GM12864 (cell line): ENCODE measurements at places on chromosomes 3 and 15.
A peak's percentile ranks its signal among the peaks of the same experiment; 100 is the strongest.

DNA sequence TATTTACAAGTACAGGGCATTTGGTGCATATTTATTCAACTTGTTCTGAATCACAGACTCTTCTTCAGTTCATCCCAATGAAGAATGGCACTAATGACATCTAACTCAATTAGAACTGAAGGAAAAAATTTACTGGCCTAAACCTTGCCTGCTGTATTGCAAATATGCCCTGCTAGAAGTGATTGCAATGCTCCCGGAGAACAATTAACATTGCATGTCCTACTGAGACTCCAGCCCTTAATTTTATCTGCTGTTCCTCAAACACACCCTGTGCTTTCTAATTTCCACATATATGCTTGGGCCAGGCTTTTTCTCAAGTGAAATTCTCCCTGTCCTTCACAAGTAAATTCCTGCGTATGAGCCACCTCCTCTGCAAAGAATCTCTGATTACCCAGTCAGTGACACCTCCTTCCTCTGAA is 8.3 kb downstream of the ACKR4 start:
- no peak for DNase-seq

GRCh38 chr15:52727815-52728214 is 48.6 kb upstream of the ATOSA start:
- DNase-seq: no peak

DNA sequence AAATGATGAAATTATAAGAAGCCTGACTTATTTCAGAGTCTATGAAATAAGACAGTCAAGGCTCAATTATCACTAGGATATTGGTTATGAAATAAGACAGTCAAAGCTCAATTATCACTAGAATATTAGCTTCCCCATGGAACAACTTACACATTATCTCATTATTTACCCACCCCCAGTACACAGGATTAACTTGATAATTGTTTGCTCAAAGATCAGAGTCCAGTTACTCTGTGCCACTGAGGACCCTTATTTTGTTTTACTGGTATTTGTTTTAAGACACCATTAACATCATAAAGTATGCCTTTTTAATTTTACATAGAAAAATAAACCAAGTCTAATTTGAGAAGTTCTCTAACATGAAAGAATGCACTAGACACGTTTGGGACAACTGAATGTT is 225.4 kb downstream of the SI start:
- no peak for DNase-seq

- DNase-seq: peak; percentile 29
Measured at GRCh38 chr3:123723522-123724168, 138.8 kb upstream of the HACD2 start.

DNA sequence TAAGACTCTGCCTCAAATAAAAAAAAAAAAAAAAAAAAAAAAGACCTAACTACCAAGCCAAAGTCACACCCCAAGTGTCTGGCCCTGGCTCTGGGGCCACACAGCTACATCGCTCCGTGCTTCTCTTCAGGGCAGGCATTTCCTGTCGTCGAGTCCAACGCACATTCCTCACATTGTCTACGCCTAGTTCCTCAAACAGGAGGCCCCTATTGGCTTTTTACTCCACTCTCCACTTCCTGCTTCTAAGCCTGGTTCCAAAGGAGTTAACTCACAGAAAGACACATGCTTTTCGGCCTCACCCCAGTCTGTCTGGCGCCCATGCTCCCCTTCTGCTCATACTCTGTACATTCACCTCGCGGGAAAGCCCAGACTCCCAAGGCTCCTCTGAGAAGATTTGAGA is 28.8 kb downstream of the KNG1 start:
- DNase-seq: peak; percentile 4

- no peak for DNase-seq
Measured at GRCh38 chr3:81443457-81443782, 318.0 kb downstream of the GBE1 start.

DNA sequence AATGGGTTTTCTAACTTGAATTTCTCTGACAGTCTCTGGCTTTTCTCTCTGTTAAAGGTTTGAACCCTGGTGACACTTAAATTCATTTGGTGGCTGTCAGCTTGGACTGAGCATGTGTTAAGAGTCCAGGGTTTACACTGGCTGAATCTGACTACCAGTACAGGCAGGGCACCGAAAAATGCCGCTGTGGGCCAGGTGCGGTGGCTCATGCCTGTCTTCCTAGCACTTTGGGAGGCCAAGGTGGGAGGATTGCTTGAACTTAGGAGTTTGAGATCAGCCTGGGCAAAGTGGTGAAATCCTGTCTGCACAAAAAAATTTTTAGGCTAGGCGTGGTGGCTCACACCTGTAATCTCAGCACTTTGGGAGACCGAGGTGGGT is 1.8 kb downstream of the MANF start:
- no peak for DNase-seq

DNA sequence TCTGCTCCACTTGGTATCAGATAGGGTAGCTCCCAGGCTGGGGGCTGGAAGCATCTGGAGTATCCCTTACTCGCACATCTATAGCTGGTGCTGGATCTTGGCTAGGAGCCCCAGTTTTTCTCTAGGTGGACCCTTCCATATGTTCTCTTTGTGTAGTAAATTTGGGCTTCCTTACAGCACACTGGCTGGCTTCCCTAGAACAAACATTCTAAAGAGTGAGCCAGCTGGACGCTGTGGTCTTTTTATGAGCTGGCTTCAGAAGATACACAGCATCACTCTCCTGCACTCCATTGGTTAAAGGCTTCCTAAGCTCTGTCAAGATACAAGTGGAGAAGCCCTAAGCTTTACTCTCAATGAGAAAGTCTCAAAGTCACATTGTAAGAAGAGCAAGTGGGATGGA is 322.1 kb downstream of the WDR72 start:
- no peak for DNase-seq
